Activated CD4-positive, alpha-beta T cell treated with anti-CD3 and anti-CD28 coated beads, Interleukin-10, Interleukin-2, amounts not matched to agents 100 ng/mL and 50 ng/mL, durations not matched to agents 16 hours and 8 hours (primary cell): ENCODE measurements at places on chromosomes 2 and 18.

- DNase-seq: no peak
These were observed 285.0 kb downstream of the GULP1 start for GRCh38 chr2:188576651-188577050.

- DNase-seq: no peak
These were observed 102.2 kb downstream of the OSBPL6 start for GRCh38 chr2:178296394-178297090.

DNA sequence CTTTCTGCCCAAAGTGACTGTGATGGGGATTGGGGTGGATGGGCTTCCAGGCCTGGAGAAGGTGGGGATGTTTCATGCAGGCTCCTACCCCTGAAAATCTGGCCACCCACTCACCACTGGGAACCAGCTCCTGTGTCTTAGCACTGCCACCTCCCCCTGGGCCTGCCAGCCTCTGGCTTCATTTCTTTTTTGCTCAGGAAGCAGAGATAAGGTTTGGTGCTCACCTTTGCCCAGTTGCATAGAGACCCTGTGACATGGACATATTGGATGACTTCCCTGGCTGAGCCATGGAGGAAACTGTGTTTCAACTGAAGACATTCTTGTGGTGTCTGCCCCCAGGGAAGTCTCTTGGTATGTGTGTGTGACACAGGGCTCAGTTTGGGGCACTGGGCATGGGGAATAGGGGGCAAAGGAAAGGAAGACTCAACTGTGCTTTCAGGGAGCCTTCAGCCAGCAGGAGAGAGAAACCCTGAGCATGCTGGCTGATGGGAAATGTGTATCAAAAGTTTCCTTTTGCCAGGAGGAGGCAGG, 16.7 kb downstream of the CTIF start:
- no peak for DNase-seq

DNA sequence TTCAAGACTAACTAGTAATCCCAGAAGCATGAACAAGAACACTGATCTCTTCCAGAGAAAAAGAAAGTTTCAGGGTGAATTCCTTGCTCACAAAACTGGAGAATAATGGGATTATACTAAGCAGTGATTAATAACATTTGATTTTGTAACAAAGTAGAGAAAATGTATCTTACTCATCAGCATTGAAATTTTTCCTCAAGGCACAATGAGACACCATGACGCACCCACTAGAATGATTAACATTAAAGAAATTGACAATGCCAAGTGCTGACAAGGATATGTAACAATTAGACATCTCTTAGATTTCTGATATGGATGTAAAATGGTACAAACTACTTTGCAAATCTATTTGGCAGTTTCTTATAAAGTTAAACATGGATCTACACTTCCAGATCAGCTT, 101.1 kb upstream of the EPHA4 start:
- no peak for DNase-seq
